T-cell (primary cell): ENCODE measurements at places on chromosomes 16 and 17.

GRCh38 chr17:76141212-76142038 is at the start of gene FOXJ1:
FOXJ1 (minus strand) TSS chr17:76141245; CDS start chr17:76140395, 850 bp downstream.
- DNase-seq: peak; percentile 85

GRCh38 chr17:13253733-13254410 is 236.0 kb upstream of the ELAC2 start:
- DNase-seq: no peak

- no peak for DNase-seq
Measured at GRCh38 chr16:74450236-74450635, 29.0 kb upstream of the CLEC18B start.

GRCh38 chr17:48486557-48486956 is 44.3 kb downstream of the HOXB1 start:
- no peak for DNase-seq

GRCh38 chr16:88430524-88431446 is 22.3 kb upstream of the ZFPM1 start:
- no peak for DNase-seq

DNA sequence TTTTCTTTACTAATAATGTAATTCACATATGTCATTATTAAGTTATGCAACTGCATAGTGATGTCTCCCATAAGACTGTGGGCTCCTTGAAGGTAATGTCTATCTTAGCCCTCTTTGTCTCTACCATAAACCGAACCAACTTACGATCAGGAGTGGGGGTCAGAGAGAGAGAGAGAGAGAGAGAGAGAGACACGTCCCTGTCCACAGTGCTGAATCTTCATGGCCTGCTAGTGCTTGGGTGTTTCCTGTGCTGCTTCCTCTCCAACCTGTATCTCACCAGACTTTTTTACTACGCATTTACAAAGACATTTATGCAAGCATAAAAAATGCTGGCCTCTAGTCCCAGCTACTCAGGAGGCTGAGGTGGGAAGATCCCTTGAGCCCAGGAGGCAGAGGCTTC is 52.2 kb upstream of the HAPSTR1 start:
- no peak for DNase-seq

- DNase-seq: no peak
Measured at GRCh38 chr16:17367036-17367435, 103.7 kb downstream of the XYLT1 start.

DNA sequence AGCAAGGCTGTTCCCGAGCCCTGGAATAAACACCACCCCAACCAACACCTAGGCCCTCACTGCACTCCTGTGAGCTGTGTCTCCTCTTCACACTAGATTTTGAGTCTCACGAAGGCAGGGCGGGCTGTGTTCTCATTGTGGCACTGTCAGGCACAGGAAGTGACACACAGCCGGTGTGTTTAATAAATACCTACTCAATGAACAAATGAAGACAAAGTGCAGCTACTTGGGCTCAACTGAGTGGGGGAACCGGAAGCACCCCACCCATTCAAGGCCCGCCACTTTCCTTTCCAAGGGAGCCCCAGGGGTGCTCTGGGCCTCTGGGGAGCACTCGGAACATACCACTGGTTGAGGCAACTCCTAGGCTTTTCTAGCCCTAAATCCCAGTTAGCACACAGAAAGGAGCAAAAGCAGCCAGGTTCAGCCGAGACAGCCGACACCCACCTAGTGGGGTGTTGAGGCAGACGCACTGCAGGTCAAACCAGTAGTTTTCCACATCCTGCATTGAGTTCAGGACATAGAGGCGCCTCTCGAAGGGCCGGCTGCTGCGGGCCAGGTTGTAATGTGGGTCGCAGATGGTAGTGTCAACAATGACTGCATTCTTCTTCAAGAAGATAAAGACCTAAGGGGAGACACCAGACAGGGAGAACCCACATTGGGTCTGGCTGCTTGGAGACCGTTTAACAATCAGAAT is 57.7 kb downstream of the GTF3C1 start:
- no peak for DNase-seq

DNA sequence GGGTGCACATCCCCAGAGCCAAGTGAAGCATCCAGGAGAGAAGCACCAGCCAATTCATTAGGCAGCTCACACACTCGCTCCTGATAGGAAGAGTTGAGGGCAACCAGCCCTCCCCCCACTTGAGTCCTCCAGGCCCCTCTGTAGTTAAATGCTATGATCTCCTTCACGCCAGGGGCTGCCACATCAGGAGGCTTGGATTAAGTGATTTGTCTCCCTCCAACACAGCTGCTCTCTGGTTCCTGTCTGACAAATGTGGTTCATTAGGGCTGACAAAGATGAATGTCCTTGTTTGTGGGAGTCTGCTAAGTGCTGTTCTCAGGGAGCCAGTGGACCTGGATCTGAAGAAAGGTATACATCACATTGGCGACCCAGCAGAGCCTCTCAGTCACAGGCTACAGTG is 94.5 kb upstream of the WSCD1 start:
- no peak for DNase-seq

DNA sequence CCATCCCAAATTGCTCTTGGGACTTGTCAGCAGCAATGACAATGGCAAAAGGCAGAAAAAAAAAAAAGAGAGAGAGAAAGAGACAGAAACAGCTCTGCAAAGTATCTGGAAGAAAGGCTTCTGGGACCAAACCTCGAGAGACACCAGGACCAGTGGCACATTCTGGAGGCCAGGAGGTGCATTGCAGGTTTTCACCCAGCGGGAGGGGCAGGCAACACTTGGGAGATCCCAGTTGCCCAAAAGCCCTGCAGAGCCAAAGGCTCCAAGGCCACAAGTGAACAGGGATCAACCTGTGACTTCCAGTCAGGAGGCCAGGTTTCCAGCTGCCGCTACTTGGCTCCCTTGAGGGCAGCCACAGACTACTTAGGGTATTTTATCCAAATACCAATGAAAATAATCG is 110.8 kb upstream of the CDH5 start:
- no peak for DNase-seq

DNA sequence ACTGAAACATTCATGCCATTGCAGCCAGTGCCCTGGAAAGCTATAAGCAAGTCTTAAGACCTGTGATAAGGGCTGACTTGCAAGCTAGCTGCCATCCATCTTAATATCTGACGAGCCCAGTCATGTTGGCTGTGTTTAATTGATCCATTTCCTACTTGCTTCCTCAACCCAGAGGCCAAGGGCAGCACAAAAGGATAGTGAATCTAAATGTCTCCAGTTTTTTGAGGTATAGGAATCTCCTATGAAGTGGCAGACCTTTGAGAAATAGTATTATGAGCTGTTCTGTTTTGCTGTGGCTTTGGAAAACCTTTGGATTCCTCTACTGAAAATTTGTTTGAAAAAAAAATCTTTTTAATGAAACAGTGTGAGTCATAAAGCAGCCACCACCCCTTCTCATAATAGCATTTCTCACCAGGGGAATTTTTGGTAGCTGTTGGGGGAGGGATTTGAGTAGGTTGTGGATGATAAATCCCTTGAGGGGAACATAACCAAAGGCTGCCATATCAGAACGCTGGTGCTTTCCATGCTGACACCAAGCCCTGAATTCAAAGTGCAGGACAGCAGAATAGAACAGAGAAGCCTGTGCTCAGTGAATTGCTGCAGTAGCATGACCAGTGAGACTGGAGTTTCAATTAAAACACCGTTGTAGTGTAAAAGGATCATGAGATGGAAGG is 12.9 kb downstream of the ZNRF1 start:
- DNase-seq: no peak

DNA sequence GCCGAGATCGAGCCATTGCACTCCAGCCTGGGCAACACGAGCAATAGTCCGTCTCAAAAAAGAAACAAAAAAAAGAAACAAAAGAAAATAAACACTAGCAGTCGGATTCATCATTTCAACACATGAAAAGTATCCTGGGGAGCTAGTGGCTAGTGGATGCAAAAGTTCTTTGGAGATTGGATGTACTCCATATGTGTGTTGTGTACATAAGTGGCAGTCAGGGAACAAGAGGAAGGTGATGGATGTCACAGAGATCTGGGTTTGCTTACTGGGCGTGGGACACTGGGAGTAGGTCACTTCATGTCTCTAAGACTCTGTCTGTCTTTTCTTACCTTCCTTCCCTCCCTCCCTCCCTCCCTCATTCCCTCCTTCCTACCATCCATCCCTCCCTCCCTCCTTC is 35.4 kb downstream of the MRC2 start:
- DNase-seq: no peak

GRCh38 chr17:7184647-7185046 is 5.5 kb upstream of the ASGR1 start:
- no peak for DNase-seq

DNA sequence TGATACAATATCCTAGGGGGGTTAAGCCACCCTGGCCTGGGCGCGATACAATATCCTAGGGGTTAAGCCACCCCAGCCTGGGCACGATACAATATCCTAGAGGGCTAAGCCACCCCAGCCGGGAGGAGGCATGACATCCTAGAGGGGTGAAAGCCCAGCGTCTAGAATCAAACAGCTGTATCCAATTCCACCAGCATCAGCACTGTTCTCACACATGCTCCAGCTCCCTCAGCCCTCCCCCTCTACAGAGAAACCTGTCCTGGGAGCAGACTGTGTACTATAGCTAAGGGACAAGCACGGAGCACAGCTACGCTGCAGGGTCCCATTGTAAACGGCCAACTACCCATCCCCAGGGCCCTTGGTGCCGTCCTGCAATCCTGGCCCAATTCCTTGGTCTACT is 6.2 kb downstream of the GINS2 start:
- no peak for DNase-seq

DNA sequence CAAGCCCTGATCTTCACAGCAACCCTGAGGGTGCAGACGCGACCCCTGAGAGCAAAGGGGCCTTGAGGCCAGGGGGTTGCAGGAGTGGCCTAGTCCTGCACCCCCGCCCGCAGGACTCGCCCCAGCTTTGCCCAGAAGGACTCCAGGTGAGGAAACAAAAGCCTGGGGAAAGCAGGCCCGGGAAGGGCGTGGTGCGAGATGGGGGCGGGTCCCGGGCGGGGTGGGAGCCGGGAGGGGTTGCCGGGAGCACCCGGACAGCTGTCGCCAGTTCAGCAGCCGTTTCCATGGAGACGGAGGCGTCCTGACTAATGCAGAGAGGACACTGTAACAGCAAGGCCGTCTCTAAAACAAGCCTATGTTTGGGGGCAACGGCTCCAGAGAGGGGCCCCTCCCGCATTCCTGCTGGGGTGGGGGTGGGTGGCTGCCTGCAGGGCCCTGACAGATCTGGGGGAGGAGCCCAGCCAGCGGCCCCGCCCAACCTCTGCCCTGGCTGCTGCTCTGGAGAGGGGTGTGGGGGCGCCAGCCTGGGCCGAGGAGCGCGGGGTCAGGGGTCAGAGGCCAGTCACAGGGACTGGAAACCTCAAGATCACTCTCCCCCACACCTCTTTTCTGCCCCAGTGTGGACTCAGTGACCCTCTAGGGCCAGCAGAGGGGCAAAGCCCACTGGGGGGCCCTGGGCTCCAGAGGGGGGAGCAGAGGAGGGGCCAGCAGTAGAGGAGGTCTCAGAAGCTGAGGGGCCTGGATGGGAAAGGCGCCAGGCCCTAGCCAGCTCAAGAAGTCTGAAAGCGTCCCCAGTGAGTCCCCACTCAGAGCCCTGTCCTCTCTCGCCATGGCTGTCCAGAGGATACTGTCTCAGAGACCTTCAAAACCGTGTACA is 3.1 kb upstream of the TPPP3 start:
- no peak for DNase-seq

GRCh38 chr17:9472541-9472940 is 103.1 kb downstream of the STX8 start:
- DNase-seq: no peak

DNA sequence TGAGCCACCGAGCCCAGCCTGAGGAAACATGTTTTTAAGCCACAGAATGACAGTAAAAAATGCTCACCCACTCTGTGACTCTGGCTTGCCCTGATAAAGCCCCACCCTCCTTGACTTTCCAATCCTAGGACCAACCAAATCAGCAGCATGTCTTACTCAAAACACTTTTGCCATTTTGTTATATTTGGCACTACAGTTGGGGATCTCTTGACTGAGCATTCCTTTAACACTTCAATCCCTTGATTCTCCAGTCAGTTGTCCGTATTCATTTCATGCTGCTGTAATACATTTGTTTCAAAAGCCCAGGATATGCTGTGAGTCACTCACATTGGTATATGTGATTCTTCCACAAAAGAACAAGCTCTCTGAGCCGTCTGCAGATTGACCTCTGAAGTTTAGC is 8.2 kb downstream of the MYH3 start:
- DNase-seq: no peak

DNA sequence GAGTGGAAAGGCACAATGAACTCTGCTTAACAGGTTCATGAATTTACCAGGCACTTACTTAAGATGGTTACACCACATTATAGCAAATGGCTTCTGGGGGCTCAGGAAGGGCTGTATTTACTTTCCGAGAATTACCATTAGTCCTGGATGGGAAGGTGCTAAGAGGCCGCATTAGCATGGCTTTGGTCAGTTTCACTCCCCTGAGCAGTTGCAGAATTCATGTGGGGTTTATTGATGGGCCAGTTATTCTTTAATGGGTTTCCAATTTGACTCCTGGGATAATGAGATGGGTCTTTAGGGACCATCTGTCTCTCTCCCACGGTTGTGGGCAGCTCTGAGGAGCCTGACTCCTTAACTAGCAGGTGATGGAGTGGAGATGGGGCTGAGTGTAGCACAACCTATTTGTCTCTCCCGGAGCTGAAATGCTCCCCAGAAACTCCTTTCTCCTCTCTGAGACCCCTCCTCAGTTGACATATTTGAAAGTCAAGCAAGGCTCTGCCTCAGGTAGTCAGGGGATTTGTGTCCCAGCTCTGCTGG is 652.5 kb downstream of the HS3ST4 start:
- no peak for DNase-seq

GRCh38 chr16:83813823-83814658 is 6.3 kb downstream of the HSBP1 start:
- no peak for DNase-seq

GRCh38 chr16:2535625-2536013 is 2.2 kb upstream of the PDPK1 start:
- no peak for DNase-seq

- DNase-seq: no peak
Measured at GRCh38 chr17:64425191-64425590, 23.7 kb upstream of the MILR1 start.

- no peak for DNase-seq
Measured at GRCh38 chr17:1480747-1481465, 11.6 kb downstream of the MYO1C start.

DNA sequence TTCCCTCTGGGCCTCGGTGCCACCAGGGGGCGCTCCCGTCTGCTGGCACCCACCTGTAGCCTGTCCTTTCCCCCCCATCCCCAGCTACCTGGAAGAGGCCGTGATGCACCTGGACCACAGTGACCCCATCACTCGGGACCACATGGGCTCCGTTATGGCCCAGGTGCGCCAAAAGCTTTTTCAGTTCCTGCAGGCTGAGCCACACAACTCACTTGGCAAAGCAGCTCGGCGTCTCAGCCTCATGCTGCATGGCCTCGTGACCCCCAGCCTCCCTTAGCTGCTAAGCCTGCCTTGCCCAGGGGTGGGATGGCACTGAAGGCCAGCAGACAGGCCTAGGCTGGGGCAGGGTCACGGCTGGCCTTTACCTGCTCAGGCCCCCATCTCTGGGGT is 818 bp upstream of the NRN1L start:
- DNase-seq: peak; percentile 68

GRCh38 chr17:58280480-58281217 is at the start of gene MPO:
MPO (minus strand) TSS chr17:58280935; CDS start chr17:58280758, 177 bp downstream.
- no peak for DNase-seq
